ENCODE measurements at places on chromosomes 1 and 21.
A peak's percentile ranks its signal among the peaks of the same experiment; 100 is the strongest.

GRCh38 chr1:67146101-67146500, 11.3 kb upstream of the C1orf141 start:
- no peak for DNase-seq

GRCh38 chr1:87202451-87202850, 126.2 kb upstream of the LMO4 start:
- DNase-seq = no peak

- no peak for DNase-seq
Measured at GRCh38 chr21:46608672-46609111, 3.8 kb upstream of the S100B start.

DNA sequence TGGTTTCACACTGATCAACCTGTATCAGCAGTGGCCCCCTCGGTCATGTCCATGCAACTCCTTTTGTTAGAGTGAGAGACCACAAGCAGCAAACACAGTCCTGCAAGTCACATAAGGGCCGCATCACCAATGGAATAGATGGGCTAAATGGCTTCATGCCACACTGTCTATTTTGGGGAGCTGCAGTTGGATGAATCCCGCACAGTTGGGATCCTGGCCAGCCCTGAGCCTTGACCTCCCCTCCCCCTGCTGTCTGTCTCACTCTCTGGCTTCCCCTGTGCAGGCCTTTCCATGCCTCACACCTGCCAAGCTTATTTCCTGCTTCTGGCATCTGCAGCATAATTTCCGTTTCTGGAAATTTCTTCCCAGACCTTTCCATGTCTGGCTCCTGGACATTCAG, 57.0 kb downstream of the CNIH3 start:
- DNase-seq = no peak

DNA sequence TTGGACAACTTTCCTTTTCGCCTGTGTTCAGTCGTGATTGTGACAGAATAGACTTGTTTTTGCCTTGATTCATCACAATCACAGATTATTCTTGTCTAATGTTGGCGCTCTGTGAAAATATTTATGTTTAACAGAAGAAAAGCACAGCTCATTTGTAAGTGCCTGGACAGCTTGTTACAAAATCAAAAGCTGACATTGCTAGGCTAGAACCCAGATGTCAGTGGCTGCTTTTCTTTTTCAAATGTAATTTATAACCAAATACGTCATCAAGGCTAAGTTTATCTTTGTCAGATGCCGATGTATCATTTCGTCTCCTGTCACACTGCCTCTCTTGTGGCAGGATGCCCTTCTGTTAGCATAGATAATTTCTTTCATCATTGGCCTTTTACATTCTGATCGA, 1227.3 kb downstream of the PLA2G4A start:
- DNase-seq = no peak

DNA sequence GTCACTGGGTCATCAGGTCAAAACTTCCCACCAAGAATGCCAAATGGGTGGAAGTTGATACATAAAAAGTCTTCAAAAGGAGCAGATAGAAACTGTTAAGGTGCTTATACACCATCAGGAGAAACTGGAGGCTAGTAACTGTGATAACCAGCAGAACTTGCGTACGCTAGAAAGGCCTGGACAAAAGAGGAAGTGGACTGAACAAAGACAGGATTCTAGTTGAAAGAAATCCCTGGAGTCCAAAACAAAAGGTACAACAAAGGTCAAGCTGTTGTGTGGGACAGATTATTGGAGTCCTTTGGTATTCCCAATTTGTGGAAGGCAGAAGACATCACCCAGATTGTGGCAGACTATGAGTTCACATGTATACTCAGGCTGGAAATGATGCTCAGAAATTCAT, 215.8 kb upstream of the PBX1 start:
- DNase-seq = no peak

DNA sequence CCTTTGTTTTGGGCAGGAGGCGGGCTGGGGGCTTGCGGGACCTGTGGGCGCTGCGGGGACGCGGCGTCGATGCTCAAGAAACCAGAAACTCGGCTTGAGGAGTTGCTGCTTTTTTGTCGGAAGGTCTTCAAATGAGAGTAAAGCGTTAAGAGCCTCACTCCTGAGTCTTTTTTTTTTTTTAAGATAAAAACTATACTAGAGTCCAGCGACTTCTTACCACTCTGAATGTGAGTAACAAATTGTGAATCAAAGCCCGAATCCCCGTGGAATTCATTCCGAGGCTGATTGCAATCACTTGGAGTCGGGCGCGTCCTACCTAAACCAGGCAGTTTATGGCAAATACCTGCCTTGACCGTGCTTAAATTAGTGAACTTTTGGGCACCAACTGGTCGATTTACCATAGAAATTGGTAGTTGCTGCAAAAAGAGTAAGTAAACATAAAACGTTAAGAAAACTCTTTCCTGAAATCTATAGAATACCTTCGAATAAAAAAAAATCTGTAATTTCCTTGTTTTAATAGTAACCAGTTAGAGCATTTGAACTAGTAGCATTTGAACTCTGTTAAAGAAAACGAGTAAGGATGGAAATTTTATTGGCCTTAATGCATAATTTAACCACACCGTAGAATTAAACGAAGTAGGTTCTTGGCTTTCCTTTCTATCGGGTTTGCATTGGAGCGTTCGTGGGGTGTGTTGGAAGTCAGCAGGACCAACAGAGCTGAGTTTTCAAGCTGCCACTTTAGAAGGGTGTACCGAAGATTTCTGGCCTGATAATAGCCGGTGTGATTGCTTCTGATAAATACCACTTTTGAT, 769 bp downstream of the GPSM2 start:
- peak; percentile 8 for DNase-seq

DNA sequence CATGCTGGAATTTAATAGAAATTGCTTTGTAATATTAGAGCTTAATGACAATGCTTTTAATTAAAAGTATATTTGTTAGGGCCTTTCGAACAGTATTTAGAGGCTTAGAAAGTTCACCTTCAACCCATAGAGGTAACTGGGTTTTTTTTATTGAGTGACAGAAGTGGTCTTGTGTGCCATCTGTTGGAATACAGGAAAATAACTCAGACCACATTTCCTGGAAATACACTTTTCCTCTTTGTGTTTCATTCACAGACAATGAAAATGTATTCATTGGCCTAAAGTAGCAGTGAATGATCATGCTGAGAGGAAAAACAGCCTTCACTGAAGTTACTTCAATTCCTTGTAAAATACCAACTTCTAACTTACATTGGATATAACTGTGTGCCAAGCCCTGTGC, 83.6 kb upstream of the L1TD1 start:
- no peak for DNase-seq

GRCh38 chr21:9758141-9758540, 763.2 kb upstream of the TPTE start:
- DNase-seq = no peak

DNA sequence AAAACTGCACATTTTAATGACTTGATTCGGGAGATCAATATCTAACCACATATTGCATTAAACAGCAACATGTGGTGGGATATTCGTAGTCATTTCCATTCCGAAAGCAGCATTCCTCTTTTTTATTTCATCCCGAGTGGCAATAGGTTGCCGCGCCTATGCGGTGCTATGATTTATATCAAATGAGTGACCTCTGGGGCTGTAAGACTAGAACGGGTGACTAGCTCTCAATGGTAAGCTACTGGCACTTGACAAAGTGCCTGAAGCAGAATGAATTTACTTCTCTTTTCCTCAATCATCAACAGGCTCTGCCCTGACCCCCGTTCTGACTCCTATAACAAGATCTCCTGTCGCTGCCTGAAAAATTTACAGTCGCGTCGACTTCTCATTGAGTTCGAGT, 162.3 kb downstream of the ZNF281 start:
- DNase-seq = no peak

DNA sequence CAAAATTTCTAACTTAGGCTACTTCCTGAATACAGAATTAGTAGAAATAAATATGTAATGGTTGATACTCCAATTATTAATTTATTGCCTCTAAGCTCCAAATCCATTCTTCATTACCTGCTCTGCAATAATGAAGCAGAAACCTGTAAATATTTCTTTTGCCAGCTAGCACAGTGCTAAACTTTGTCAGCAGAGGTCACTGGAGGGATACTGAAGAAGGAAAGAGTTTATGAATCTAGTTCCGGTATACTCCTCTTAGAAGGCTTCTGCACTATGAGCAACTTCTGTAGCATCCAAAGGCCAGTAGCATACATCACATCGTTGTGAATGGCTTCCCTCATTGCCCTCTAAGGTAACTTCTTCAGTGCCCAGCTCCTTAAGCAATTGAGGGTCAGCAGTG, 81.0 kb upstream of the LHX8 start:
- DNase-seq = no peak

DNA sequence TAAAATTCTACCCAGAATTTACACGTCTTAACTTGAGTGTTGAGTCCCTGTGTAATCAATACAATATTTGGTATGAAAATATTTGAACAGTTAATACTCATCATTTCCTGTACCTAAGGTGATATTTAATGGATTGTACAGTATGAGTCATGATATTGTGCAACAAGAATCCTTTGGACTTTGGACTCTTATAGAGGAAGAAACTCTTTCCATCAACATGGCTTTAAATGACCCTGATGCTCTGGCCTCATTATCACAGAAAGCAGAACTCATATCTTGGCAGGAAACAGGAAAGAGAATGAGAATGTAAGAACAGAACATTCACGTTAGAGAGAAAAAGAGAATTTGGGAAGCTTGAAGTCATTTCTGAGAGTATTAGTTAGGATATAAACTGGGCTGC, 168.8 kb upstream of the B3GALT2 start:
- DNase-seq = no peak

- no peak for DNase-seq
Measured at GRCh38 chr1:38018864-38019343, 6.4 kb downstream of the UTP11 start.

- DNase-seq = peak; percentile 94
Measured at GRCh38 chr1:156500793-156501506, 375 bp upstream of the MEF2D start.

DNA sequence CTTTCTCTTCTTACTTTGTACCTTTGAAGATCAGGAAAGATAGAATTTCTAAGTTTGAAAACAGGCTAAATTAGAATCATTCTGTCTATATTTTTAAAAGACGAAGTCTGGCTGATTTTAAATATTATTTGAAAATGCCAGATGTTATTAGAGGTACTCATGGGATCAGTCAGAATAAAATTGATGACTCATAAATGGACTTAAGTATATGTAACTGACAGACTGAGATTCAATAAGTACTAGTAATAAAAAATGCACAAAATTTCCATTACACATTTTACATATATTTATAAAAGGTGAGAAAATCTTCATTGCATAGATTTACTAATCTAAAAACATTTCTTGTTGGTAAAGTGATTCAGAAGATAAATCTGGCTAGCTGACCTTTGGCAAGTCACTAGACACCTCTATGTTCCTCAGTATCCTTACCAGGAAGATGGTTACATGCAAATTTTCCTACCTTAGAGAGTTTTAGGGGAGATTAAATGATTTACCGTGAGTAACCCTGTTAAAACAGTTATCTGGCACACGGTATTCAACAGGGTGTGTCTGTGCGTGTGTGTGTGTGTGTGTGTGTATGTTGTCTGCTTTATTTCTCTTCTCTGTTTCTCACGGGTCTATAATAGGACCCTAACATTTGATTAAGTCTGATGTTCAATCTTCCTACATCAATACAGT, 189.0 kb downstream of the RUNX1 start:
- no peak for DNase-seq

GRCh38 chr1:234608911-234609690, 877 bp downstream of the IRF2BP2 start:
- peak; percentile 73 for DNase-seq

DNA sequence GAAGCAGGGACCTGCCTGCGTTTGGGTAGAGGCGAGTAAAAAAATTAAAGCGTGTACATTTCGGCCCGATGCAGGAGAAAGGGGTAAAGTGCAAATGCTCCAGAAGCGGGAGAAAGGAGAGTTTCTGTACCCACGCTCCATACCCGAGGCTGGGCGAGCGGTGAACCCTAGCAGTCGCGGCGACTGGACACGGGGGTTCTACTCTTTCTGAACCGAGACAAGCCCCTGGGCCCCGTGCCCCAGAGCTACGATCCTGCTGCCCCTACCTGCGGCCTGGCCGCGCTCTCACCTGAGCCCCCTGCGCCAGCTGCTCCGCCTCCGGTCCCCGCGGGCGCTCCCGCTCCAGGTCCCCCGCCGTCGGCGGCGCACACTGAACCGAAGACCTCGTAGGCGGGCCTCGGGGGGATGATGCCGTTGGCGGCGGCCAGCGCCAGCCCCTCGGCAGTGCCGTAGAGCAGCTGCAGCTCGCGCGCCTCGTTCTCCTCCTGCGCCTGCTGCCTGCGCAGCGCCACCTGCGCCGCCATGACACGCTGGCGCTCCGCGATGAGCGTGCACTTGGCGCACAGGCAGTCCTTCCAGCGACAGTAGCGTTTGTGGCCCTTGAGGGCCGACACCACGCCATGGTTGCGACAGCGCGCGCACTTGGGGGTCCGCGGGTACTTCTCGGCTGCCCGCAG, 2.4 kb downstream of the DMRTA2 start:
- no peak for DNase-seq

- DNase-seq = no peak
Measured at GRCh38 chr1:104630567-104631149, 881.0 kb downstream of the AMY1C start.

DNA sequence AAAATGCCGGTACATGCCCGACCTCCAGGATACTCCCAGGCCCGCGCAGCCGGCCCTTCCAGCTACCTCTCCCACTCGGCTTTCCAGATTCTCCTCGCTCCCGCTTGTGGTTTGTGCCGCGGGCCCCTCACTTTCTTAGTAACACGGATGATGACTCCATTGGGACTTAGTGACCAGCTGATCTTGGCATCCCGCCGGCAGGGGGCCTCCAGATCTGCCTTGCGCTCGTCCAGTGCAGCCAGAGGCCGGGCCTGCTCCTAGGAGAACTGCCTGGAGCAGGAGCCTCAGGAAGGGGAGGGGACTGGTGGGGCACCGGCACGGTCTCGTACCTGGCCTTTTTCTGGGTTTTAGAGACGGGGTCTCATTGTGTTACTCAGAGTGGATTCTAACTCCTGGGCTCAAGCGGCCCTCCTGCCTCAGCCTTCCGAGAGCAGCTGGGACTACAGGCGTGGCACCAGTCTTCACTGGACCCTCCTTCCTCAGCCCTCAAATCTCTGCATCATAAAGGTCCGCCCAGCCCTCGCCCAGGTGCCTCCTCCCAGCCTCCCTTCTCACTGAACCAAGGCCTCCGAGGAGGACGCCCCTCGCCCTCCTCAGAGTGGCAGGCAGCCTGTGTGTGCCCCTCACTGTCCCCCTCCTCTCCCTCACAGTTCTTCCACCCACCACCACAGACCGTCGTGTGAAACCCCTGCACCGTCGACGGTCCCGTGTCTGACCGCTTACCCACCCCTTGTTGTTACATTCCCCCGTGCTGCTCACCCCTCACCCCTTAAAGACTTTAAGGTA, 78.6 kb downstream of the SLC25A24 start:
- DNase-seq = no peak

DNA sequence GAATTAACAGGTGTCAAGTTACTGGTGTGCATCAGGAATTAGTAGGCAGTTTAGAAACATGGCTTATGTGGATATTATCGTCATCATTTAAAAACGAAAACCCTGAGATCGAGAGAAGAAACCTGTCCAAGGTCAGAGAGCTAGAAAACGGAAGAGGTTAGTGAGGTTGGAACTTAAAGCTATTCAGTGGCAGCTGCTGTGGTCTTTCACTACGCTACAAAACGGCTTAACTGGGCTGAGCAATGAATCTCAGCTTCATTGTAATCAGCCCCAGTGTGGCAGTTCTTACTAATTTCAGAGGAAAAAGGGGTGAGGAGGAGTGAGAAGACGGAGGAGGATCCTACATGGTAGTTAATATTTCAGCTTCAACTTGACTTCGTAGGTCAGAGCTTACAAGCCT, 77.9 kb downstream of the DAB1 start:
- DNase-seq = no peak
